ENCODE measurements at places on chromosomes 1 and 21.

DNA sequence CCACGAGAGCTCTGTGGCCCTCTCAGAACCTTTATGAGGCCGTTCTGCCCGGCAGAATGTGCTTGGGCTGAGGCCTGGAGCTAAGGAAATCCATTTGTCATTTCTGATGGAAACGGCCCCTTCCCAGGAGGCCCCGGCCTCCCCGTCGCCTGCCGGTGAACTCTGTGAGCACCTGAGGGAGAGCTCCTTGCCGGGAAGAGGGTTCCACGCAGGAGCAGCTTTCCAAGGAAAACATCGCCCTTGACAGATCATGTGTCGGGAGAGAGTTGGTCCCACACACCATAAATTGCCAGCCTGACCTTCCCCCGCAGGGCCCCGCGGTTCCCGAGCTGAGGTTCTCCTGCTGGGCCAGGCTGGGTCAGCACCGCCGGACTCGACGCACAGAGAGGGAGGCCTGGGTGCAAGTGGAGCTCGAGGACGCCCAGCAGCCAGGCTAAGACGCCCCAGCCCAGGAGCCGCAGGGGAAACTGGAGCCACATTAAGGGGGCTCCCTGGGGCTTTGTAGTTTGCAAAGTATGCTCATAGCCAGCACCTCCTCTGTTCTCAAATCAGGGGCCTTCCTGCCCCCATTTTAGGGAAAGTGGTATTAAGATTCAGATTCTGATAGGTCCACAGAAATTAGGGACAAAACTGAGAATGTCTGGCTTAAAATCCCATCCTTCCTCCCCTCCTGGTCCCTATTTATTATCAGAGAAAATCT lies 239.5 kb downstream of the FOXD2 start:
- DNase-seq: no peak

DNA sequence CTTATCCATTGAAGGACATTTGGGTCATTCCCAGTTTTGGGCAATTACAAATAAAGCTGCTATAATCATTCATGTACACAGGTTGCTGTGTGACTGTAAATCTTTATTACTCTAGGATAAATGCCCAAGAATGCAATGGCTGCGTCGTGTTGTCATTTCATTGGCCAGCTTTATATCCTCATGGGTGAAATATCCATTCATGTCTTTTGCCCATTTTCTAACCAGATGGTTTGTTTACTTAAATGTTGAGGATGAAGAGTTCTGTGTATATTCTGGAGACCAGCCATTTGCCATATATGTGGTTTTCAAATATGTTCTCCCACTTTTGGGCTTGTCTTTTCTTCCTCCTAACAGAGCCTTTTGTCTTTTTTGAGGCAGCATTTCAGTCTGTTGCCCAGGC lies 25.3 kb downstream of the TRIM11 start:
- no peak for DNase-seq

DNA sequence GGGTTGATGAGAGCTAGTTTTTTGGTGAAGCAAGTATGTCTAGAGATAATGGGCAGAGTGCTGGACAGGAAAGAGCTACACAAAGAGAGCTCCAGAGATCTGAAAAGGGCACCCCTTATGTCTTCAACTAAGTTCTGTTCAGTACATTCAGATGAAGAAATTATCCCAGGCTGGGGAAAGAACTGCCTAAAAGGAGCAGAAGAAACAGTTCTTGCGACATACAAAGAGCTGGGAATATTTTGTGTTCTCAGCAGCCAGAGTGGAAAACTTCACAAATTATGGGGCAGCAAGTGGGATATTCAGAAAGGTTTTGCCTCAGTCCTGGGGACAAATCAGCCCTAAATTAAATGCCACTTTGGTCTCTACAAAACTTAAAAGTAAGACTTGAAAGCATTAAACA lies 17.4 kb upstream of the CCN1 start:
- no peak for DNase-seq

DNA sequence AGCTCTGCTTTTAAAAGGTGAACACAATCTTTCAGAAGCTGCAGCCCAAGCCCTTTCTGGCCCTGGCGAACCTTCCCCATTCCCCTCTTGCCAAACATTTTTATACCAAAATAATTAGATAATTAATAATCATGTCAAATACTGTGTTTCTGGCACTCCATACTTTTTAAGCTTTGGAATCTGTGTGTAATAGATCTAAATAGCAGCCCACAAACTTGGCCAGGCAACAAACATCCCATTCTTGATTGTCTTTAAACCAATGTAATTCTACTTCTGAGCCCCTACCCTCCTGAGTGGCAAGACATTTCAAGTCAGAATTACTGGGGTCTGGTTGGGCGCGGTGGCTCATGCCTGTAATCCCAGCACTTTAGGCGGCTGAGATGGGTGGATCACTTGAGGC lies 137.7 kb downstream of the NAV1 start:
- DNase-seq: no peak

DNA sequence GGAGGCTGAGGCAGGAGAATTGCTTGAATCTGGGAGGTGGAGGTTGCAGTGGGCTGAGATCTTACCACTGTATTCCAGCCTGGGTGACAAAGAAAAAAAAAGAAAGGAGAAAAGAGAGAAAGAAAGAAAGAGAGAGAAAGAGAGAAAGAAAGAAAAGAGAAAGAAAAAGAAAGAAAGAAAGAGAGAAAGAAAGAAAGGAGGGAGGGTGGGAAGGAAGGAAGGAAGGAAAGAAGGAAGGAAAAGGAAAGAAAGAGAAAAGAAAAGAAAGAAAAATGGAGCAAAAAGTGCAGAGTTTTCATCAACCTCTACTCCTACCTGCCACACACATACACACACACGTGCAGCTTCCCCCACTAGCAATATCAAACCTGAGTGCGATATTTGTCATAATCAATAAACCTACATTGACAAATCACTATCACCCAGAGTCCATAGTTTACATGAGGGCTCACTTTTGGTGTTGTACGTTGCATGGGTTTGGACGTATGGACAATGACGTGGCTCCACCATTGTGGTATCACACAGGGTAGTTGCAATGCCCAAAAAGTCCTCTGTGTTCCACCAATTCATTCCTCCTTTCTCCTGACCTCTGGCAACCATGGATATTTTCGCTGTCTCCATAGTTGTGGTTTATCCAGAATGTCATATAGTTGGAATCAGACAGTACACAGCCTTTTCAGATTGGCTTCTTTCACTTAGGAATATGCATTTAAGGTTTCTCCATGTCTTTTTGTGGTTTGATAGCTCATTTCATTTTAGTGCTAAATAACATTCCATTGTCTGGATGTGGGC lies 36.5 kb downstream of the EVA1C start:
- no peak for DNase-seq

DNA sequence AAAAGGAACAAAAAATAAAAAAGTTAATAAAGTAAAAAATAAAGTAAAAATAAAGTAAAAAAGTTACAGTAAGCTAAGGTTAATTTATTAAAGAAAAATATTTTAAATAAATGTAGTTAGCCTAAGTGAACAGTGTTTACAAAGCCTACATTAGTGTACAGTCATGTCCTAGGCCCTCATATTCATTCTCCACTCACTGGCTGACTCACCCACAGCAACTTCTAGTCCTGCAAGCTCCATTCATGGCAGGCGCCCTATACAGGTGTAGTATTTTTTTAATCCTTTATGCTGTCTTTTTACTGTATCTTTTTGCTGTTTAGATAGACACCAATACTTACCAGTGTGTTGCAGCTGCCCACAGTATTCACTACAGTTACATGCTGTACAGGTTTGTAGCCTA lies 12.4 kb downstream of the ADAR start:
- DNase-seq: no peak
